COLO829 (cell line): ENCODE measurements at places on chromosomes 6 and 20.

- DNase-seq, result no peak
Observed at GRCh38 chr6:159642995-159643394, 50.0 kb downstream of the SOD2 start.

GRCh38 chr6:114432400-114432799, 89.6 kb upstream of the HS3ST5 start:
- no peak for DNase-seq

DNA sequence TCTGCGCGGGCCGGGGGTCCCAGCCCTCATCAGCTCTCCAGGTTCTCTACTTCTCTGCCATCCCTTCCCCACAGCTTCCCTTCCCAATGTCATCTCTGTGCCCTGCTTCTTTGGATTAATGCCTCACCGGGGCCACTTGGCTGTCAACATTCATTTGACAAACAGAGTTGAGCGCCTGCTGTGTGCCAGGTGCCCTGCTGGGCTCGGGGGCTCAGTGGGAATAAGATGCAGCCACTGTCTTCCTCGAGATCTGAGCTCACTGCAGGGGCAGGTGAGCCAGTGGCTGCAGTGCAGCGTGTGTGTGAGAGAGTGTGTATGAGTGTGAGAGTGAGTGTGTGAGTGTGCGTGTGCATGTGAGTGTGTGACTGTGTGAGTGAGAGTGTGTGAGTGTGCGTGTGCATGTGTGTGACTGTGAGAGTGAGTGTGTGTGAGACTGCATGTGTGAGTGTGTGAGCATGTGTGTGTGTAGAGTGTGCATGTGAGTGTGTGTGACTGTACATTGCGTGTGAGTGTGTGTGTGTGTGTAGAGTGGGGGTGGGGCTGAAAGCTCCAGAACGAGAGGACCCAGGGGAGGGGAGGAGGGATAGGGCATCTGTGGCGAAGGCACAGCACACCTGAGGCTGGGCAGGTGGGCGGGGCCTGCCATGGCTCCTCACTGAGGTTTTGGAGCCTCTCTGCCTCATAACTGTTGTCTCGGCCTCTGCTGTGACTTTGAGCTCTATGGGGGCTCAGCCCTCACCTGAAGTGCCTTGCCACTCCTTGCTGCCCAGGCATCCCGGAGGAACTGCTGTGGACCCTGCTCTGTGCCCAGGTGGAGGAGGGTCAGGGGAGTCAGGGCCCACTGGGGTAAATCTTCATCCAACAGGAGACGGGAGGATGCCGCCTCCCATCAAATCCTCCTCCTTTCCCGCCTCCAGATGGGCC, 36.5 kb upstream of the PHACTR3 start:
- no peak for DNase-seq

DNA sequence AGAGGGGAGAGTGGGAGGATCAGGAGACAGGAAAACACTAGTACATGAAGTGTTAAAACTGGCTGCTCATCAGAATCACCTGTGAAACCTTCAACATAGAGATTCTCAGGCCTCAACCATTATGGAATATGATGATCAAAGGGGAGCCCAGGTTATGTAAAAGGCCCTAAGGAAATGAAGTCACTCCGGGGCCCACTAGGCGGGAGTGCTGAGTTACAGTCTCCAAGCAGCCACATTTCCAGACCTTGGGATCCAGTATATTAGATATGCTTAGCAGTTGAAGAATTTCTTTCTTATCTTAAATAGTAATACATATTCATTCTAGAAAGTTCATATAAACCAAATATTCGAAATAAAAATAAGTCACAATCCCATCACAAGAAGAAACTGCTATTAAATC, 476.3 kb downstream of the PRKN start:
- no peak for DNase-seq

DNA sequence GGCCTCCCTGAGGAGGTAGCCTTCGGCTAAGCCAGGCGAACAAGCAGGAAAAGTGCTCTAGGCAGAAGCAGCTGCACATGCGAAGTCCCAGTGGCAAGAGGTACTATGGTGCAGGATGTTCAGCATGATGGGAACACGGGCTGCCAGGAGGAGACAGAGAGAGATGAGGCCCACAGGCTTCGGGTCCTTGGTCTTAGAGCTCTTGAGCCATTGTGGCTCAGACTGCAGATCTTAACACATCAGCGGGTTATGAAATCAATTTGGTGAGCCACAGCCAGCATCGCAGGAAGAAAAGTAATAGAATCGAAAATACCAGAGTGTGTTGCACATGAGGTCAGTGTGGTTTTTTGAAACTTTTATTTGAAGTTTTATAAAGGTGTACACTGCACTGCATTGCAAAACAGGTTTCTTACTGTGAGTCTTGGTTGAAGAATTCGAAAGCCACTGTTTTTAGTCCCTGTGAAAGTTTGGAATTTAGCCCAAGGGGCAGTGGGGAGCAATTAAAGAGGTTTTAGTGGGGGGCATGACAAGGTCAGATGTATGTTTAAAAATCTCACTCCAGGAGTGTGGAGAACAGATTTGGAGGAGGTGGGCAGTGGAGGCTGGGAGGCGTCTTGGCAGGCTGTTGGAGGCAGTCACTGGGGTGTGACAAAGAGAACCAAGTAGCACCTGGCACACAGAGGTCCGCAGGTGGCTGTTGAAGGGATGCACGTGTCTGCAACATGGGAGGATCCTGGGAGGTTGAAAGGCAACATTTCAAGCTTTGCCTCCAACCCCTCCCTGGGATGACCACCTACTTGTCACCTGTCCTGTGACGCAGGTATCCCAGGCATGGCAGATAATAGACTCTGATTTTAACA, 69.3 kb downstream of the EYA2 start:
- DNase-seq, result no peak

GRCh38 chr20:41408156-41408794, 41.7 kb upstream of the EMILIN3 start:
- no peak for DNase-seq

GRCh38 chr6:168132531-168133167, 53.6 kb upstream of the FRMD1 start:
- no peak for DNase-seq

DNA sequence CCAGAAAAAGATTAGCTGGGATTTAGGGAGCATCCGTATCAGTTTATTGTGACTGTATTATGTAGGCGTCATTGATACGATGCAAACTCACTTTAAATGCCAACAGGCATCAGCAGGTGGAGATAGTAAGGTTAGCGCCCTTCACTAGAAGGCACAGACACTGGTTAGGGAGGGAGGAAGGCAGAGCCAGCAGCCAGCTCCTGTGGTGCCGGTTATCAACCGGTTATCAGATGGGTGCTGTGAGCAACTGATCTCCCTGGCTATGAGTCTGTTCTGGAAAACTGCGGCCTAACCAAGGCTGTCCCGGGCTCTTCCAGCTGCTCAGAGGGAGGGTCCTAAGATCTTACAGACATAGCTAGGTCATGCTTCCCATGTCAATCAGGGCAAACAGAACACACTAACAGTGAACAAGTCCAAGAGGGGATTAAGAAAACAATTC, 47.5 kb upstream of the CD93 start:
- DNase-seq, result no peak

- DNase-seq, result no peak
Observed at GRCh38 chr6:11062083-11062482, 18.0 kb upstream of the ELOVL2 start.

DNA sequence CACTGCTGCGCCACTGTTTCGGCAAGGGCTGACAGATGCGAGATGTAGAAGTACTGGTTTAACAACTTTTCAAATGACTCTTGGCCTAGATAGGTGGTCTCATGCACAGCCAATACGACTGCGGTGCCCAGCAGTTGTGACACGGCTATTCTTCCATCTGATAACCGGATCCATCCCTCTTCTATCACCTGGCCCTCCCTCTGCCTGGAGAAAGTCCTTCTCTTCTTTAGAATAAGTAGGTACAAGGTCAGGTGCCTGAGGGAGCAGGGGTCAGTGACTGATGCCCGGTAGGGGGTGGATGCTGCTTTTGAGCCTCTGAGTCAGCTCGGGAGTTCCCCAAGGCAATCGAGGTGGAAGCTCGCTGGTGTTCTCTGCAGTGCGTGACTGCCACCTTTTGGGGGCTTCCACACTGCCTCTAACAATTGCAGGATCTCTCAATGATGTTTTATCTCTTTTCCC, 166.8 kb upstream of the GRIK2 start:
- peak; percentile 4 for DNase-seq

- DNase-seq, result no peak
Observed at GRCh38 chr6:6674872-6675271, 86.4 kb downstream of the LY86 start.

- DNase-seq, result no peak
Observed at GRCh38 chr20:41627001-41627495, 8.9 kb upstream of the CHD6 start.

GRCh38 chr6:89438248-89438647, 5.3 kb downstream of the ANKRD6 start:
- DNase-seq, result no peak

GRCh38 chr6:105492706-105493673, 90.1 kb upstream of the PREP start:
- DNase-seq, result no peak

GRCh38 chr20:57369596-57369995, 18.5 kb downstream of the RAE1 start:
- no peak for DNase-seq

DNA sequence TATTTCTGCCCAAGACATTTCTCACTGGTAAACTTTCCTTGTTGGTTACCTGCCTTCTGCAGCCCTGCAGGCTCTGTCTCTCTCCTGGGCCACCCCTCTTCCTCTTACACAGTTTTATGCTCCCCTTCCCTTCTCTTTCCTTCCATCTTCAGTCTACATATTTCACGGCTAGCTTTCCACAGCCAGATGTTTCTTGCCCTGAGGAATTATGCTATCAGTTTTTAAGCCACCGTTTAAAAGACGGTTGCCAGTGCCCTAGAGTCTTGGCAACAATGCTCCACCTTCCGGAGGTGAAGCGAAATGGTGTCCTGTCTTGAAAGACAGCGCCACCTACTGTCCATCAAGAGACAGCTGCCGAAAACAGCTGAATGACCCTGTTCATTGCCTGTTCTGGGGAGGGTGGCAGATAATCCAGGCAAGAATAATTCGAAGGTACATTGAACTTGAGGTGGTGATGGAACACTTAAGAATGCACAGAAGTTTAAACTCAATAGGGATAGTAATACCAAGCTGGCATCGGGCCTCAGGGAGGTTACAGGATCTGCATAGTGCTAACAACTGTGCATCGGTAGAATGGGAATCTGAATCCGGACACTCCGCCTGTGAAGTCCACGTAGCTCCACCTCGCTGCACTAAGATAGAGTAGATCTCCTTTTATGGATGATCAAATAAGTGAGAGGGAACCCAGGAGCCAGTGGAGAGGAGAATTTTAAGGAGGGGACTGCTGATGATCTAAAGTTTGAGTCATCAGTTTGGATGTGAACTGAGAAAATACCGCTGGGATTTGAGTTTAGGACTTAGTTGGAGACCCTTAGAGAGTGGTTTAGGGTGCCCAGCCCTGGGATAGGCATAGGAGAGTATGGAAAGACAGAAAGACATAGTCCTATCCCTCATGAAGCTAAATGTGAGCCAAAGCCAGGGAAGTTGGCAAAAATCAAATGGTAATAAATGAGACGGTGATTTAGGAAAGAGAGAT, 4.8 kb upstream of the TRIM40 start:
- peak; percentile 94 for DNase-seq

DNA sequence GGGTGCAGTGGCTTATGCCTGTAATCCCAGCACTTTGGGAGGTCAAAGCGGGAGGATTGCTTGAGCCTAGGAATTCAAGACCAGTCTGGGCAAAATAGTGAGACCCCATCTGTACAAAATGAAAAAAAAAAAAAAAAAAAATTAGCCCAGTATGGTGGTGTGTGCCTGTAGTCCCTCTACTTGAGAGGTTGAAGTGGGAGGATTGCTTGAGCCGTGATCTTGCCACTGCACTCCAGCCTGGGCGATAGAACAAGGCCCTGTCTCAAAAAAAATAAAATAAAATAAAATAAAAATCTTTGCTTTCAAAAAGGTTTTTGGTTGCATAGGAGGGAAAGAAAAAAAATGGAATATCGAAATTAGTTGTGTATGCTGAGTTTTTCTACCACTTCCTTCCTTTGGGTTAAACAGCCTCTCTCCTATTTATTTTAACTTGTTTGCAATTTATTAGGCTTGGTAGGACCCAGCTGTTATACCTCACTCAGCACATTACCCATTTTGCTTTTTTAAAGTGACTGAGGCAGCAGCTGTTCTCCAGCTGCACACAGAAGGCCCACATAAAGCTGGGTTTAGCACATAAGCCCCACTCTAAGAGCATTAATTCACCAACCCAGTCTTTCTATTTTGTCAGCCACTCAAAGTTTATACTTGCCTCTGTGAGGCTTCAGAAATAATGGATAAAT, 152.3 kb downstream of the ZFAND3 start:
- no peak for DNase-seq

DNA sequence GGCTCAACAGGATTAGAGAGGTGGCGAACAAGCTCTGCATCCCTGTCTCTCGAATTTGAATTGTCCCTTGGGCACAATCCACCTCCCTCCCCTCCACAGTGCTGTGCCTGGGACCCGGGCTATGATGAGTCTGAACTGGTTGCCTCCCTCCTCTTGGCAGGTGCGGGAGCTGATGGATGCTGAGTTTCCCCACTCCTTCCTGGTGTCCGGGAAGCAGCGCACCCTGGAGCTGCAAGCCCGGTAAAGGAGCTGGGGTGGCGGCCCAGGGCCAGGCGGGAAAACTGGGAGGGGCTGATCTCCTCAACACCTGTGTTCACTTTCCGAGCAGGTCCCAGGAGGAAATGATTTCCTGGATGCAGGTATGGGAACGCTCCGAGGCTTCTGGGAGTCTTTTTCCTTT, 14.9 kb downstream of the FGD2 start:
- DNase-seq, result no peak

DNA sequence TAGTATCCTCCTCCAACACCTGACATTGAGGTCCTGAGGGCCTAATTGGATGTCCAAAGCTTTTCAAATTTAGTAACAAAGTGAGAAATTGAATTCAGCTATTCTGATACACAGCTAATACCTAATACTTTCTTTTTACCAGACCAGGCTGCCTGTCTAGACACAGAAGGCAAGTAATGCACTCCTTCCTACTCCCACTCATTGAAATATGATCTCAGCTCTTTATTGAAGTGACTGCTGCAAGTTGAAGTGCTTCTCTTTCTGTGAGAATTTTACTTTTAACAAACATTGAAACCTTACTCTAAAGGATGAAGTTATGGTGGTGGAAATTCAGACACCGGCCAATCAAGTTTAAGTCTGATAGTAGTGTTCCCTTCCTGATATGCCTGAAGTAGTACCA, 90.8 kb upstream of the OGFRL1 start:
- no peak for DNase-seq

GRCh38 chr6:101509536-101509935, 116.0 kb downstream of the GRIK2 start:
- no peak for DNase-seq

DNA sequence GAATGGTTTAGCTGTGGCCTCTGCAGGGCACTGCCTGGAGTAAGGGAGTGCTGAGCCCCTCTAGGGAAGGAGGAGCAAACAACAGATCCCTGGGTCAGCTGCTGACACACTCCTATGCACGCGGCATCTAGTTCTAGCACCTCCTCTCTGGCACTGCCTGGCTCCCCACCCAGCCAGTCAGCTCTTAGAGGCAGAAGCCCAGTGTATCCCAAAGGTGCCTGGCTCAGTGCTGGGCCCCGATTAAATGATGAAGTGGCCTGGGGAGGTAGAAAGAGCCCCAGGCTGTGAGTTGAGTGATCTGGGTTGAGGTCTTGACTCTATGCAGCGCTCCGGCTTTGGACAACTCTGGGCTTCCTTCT, 7.6 kb upstream of the VEGFA start:
- DNase-seq, result no peak

GRCh38 chr6:162770136-162770535, 42.4 kb downstream of the PACRG start:
- no peak for DNase-seq

- no peak for DNase-seq
Observed at GRCh38 chr20:19121463-19121862, 91.0 kb upstream of the SLC24A3 start.

GRCh38 chr6:104522533-104522932, 337.2 kb downstream of the HACE1 start:
- no peak for DNase-seq

- DNase-seq, result no peak
Observed at GRCh38 chr20:48571949-48572847, 255.6 kb downstream of the PREX1 start.
